Suppressor macrophage treated with lipopolysaccharide for 4 hours (primary cell): ENCODE measurements at places on chromosomes 11 and 22.
A peak's percentile ranks its signal among the peaks of the same experiment; 100 is the strongest.

DNA sequence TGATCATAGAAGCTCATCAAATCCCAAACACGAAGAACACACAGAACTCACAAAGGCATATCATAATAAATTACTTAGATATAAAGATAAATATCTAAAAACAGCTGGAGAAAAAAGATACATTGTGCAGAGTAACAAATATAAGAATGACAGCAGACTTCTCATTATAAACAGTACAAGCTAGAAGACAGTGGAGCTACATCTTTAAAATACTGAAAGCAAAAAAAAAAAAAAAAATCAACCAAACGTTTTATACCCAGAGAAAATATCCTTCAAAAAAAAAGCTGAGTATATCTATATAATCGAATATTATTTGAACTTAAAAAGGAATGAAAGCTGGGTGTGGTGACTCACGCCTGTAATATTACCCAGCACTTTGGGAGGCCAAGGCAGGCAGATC, 90.0 kb downstream of the SBF2 start:
- DNase-seq = no peak

DNA sequence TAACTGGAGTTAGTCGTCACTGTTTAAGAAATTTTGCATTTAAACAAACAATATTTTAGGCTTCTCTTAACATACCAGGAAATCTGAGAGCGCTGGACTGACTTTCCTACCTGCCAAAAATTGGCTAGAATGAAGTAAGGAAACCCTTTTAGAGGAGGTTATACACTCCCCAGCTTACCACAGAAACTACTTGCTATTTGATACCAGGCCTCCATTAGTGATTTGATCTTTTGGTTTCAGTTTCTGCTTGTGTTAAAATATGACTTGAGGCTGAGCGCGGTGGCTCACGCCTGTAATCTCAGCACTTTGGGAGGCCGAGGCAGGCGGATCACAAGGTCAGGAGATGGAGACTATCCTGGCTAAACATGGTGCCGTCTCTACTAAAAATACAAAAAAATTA, 419.9 kb downstream of the LRRC4C start:
- no peak for DNase-seq

- no peak for DNase-seq
Observed at GRCh38 chr22:48537343-48537680, 1290.4 kb downstream of the BRD1 start.

DNA sequence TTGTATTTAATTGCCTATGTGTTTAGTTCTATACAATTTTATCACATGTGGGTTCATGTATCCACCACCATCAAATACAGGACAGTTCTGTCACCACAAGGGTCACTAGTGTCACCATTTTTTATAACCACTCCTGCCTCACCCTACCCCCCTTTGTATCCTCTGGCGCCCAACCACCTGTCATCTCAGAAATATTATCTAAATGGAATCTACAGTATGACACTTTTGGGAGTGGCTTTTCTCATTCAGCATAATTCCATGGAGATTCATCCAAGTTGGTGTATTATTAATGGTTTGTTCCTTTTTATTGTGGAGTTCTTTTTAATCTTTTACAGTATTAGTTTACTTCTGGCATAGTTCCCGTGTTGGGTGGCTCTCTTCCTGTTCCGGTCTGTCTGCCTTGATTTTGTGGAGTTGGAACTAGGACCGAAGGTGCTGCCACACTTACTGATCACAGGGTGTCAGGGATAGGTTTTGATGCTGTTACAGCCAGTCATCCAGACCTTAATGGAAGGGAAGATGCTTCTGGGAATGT, 58.5 kb downstream of the TNRC6B start:
- no peak for DNase-seq

GRCh38 chr11:16382638-16383380, 26.5 kb upstream of the SOX6 start:
- DNase-seq = no peak

GRCh38 chr11:64241241-64241490, 271 bp downstream of the FKBP2 start:
- DNase-seq = peak; percentile 100

- DNase-seq = peak; percentile 47
Observed at GRCh38 chr11:8838248-8838647, 72.7 kb upstream of the AKIP1 start.

- DNase-seq = no peak
Observed at GRCh38 chr11:57240757-57241156, 3.7 kb upstream of the APLNR start.

DNA sequence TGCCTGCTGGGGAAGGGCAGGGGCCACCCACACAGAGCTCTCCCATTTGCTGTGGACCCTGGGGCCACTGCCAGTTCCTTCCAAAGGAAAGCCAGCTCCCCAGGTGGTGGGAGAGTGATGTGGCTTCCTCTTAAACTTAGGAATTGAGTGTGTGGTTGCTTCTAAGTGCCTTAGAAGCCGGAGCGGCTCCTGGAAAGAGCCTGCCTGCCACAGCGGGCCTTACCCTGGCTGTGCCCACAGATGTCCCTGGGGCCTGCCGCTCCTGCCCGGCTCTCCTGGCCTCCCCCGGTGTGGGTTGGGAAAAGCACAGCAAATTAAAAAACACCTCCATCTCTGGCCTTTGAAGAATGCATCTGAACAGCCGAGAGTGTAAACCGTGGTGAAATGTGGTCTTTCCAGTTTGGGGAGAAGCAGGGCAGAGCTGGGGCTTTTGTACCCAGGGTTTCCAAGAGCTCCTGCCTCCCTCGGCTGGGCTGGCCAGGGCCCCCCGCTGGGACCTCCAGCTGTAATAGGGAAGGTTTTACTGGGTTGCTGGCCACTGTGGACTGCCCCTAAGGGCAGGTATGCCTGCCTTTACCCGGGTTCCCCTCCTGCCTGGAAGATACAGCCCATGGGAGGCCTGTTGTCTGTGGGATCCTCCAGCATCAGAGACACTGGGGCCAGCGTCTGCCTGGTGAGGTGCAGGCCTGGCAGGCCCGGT, 30.2 kb downstream of the LRP5 start:
- no peak for DNase-seq

DNA sequence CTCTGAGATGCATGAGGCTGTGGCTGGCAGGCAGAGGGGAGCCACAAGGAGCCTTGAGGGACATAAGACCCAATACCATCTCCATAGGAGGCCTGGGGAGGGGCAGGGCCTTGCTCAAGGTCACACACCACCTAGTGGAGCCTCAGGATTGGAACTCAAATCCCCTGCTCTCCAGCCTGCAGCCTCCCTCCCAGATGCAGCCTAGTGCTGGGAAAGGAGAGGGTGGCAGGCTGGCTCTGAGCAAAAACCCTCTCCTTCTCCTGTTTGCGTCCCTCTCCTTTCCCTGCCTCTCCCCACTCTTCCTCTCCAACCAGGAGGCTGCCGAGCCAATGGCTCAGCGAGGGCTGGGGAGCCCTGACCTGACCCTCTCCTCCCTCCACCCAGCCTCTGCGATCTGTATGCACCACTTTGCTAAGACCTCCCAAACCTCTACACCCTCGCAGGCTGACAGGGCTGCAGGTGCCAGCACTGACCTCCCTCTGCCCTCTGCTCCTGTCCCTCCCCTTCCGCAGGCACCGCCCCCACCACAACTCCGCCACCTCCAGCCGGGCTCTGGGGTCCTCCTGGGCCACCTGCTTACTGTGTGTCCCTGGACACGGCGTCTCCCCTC, 14.7 kb downstream of the IGLL1 start:
- peak; percentile 3 for DNase-seq

DNA sequence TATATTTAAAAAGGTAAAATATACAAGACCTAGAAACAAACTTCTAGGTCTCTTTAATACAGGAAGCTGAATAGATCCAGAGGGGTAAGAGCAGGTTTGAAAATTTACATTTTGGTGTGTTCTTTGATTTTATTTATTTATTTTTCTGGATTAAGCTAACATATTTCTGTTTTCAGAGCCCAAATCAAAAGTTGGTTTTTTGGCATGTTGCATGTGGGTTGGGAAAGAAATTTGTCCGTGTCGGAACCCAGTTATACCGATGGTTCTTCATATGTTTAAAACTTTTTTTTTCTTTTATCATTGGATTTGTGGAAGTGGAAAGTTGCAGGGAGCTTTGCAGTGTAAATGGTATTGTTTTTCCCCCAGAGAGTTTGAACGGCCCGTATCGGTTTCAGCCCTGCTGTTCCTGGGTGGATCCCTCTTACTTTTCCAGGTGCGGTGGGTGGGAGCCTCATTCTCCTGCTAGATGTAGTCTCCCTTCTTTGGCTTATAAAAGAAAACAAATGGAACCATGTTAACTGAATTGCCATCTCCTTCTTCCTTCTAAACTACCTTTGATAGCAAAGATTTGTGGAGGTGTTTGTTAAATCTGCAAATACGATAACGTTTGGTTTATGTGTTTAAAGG, 746 bp downstream of the CTNND1 start:
- peak; percentile 15 for DNase-seq

DNA sequence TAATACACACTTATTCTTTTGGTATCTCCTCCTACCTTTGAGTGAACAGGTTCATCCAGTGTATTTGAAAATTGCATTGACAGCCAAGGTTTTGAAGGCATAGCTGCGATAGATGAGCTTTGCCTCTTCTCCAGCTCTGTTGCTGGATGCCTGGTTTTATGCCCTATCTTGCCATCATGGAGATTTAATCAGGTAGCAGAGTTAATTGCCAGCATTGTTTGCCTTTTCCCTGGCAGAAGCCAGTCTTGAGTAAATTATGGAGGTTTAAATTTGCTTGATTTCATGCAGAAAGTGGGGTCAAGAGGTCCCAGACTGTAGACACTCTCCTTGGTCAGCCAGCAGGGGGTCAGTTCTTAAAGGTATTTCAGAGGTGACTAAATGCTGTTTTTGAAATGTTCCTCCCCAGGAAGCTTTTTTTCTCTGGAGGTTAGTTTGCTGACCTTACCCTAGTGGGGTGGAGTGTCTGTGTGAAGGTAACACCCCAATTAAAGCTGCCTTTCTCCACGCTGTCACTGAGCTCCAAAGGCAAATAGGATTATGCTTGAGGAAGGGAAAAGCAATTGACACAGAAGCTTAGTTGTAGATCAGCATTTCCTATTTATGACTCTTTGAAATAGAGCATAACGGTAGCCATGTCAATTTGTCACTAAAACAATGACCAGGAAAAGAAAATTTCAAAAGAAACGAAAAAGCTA, 96.0 kb downstream of the EXT2 start:
- no peak for DNase-seq

GRCh38 chr11:100748153-100748552, 61.1 kb downstream of the ARHGAP42 start:
- no peak for DNase-seq

DNA sequence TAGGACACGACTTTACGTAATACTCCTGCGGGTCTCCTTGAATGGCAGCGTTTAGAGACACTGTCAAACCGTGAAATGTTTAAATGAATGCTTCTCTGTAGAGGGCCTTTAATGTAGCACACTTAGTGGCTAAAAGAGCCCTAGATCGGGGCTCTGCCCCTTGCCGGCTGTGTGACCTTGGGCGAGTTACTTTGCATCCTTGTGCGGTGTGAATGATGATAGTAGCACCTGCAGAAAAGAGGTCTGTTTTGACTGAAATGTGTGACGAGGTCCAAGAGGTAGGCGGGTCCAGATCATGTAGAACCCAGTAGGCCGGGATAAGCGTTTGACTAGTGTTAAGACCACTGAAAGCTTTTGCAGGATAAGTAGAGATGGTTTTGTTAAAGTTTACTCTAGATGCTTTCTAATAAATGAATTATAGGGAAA, 866 bp downstream of the MED17 start:
- no peak for DNase-seq

DNA sequence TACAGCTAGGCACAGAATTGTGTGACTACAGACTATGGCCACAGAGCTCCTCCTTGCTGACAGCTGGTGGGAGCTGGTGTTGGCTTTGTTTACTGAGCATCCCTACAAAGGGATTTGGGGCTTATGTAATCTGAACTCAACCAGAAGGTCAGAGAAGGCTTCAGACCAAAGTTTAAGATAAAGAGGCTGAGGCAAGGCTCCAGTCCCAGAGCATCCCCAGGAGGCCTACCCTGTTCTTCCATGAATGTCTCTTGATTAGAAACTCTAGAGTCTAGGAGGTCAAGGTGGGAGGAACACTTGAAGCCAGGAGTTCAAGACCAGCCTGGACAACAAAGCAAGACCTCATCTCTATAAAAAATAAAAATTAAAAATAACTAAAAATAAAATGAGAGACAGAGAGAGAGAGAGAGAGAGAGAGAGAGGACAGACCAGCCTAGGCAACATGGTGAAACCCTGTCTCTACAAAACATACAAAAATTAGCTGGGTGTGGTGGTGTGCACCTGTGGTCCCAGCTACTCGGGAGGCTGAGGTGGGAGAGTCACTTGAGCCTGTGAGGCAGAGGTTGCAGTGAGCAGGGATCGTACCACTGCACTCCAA, 125.5 kb upstream of the SERPIND1 start:
- DNase-seq = no peak

DNA sequence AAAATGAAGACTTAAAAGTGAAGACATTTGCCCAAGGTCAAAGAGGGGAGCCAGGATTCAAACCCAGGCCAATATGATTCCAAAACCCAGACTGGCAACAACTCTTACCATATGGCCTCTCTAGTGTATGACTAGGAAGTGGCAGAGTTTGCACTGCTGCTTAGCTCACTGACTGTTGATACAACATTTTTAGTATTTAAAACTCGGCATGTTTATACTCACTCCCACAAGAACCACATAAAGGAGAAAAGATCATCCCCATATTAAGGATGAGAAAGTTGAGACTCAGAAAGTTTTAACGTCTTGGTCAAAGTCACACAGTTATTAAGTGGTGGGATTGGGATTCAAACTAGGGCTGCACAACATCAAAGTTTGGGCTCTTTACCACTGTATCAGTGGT, 81.7 kb downstream of the CCDC34 start:
- DNase-seq = no peak

DNA sequence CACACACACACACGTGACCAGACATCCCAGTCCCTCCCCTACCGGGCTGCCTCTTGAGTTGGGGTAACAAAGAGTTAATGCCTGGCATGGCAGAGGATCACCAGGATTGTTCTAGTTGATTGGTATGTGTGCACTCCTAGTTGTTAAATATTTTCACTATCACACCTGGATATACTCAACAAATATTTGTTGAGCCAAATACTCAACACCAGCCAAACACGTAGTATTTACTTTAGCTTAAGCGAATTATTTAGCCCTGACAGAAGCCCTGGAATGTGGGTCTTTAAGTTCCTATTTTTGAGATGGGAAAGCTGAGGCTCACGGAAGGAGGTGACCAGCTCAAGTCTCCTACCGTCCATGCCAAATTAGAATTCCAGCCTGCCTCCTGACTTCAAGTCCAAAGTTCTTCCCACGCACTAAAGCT, 10.5 kb downstream of the CD3E start:
- no peak for DNase-seq

- no peak for DNase-seq
Observed at GRCh38 chr11:120336641-120337354, 585 bp downstream of the ARHGEF12 start.
